ENCODE measurements at places on chromosomes 3 and 15. TPM values are rescaled to one million over a fixed set of nuclear protein-coding genes. Genes with fewer than 3 reads are reported as not detected.

GRCh38 chr3:82294609-82295008, 533.2 kb upstream of the GBE1 start:
- no peaks in the 10 kb centered on the region for H3K27me3 ChIP-seq
- H3K4me1 ChIP-seq: no peaks in the 10 kb centered on the region
- H3K27ac ChIP-seq: no peak overlapping the region

DNA sequence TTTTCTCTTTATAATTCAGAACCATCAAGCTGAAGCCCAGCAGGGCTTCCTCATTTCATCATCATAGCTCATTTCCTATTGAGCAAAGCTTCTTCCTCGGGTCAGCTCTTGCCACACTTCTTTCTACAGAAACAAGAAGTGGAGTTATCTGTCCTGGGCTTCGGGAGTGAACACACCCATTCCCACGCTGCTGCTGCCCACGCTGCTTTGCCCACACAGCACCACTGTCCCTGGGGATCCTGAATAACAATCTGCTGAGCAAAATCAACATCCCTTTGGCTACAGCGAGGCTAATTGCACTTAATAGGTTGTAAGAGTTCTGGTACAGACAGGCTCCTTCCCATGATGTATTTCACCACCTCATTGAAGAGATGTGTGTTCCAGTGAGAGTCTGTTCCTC, 23.7 kb downstream of the CEP19 start:
- H3K4me1 ChIP-seq: peaks cover 13% of the 10 kb centered on the region
- no peak for DNase-seq
- H3K27me3 ChIP-seq: peaks cover 4% of the 10 kb centered on the region
- H3K4me3 ChIP-seq: no peak overlapping the region

GRCh38 chr3:97673357-97673997, 91.1 kb upstream of the ARL6 start:
- H3K4me3 ChIP-seq: no peak overlapping the region
- H3K4me1 ChIP-seq: no peaks in the 10 kb centered on the region
- no peak overlapping the region for H3K27ac ChIP-seq
- DNase-seq: no peak
- peaks cover 8% of the 10 kb centered on the region for H3K27me3 ChIP-seq

GRCh38 chr3:182959474-182960350, 20.6 kb downstream of the DCUN1D1 start:
- H3K4me1 ChIP-seq: peaks cover 17% of the 10 kb centered on the region
- peaks cover 29% of the 10 kb centered on the region for H3K36me3 ChIP-seq
- H3K27ac ChIP-seq: no peak overlapping the region

The FBXL22 gene
- 1.1 TPM for total RNA-seq

The ADGRG7 gene
- 2.8 TPM for total RNA-seq

Data from type B pancreatic cell (in vitro differentiated cells).